MCF 10A (cell line): ENCODE measurements at places on chromosomes 4 and X.
A peak's percentile ranks its signal among the peaks of the same experiment; 100 is the strongest.

- DNase-seq: peak; percentile 94
Observed at GRCh38 chr4:8599657-8600056, 7.1 kb downstream of the CPZ start.

DNA sequence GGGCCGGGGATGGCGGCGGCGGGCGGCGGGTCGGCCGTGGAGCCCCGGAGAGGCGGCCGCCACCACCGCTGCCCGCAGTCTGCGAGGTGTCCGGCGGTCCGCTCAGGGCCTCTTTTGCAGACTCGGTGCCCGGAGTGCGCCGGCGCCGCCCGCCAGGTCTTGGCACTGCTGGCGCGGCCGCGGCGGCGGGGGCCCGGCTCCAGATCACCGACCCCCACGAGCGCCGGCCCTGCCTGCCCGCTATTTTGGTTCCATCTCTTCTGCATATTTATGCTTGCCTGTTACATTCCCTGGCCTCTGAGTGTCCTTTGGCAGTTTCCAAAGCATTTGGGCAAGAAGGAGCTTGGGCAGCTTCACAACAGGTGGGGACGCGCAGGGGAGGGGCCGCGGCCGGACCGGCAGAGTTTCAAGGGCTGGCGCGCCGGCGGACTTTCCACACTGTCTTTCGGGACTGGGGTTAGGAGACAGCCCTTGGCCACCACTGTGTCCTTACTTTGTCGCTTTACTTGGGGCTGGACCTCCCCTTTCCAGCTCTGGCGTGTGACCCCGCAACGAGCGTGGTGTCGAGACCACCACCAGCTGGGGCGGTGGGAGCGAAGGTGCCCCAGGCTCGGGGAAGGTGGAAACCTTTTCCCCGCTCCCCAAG, 668 bp upstream of the TAPT1 start:
- DNase-seq: peak; percentile 45

DNA sequence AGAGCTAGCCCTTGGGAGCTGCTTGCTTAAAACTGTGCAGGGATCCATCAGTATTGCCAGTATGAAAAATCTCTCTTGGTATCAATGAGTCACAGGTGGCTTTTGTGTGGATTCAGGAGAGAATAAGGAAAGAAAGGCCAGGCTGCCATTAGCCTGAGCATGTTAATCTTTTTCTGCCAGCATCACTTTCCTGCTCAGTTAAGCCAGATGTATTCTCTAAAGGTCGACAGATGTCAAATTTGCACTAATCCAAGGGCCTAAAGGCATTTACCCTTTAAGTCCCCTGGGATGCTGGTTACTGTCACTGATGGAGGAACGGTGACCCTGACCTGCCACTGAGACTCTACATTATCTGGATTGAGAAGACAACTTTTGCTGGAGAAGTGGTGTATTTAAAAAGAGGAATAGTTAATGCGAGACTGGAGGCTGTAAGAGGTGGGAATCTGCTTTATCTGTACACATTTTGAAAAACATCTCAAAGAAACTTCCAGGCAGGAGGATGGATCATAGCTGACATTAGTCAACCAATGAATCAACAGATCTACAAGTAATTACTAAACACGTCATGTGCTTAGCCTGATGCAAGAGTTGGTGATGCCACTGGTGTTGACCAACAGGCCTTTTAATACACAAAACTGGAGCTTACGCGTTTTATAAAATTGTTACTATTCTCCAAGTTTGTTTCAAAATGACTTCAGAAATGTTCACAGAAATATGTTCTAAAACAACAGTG, 241.4 kb upstream of the ANXA3 start:
- peak; percentile 18 for DNase-seq

- no peak for DNase-seq
Observed at GRCh38 chr4:88320780-88321373, 36.5 kb upstream of the PPM1K start.

DNA sequence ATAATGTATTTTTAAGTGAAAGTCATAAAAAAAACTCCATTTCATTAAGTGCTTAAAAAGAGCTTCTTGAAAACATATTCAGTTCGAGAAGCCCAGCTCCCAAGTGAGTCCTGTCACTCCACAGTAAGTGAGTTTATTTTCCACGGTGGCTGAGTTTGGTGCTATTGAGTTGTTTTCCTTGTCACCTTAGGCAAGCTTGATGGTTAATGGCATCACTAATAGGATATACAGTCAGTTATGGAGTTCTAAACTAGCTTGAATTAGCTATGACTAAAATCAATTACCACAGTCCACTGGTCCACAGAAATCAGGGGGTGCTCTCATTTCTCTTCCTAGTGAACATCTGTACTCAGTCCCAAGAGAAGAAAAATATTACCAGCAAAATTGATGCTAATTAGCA, 1526.2 kb upstream of the IGFBP7 start:
- DNase-seq: no peak

GRCh38 chr4:124065936-124066335, 646.6 kb downstream of the ANKRD50 start:
- DNase-seq: no peak

GRCh38 chr4:15245006-15245530, 182.8 kb upstream of the C1QTNF7 start:
- no peak for DNase-seq
